ENCODE measurements at places on chromosomes 5 and 9. TPM values are rescaled to one million over a fixed set of nuclear protein-coding genes. Genes with fewer than 3 reads are reported as not detected.
A peak's percentile ranks its signal among the peaks of the same experiment; 100 is the strongest.

RNF14 gene
- 50.1 TPM for total RNA-seq

AGXT2 gene
- not detected for total RNA-seq

LCN15 gene
- not detected for total RNA-seq

DNA sequence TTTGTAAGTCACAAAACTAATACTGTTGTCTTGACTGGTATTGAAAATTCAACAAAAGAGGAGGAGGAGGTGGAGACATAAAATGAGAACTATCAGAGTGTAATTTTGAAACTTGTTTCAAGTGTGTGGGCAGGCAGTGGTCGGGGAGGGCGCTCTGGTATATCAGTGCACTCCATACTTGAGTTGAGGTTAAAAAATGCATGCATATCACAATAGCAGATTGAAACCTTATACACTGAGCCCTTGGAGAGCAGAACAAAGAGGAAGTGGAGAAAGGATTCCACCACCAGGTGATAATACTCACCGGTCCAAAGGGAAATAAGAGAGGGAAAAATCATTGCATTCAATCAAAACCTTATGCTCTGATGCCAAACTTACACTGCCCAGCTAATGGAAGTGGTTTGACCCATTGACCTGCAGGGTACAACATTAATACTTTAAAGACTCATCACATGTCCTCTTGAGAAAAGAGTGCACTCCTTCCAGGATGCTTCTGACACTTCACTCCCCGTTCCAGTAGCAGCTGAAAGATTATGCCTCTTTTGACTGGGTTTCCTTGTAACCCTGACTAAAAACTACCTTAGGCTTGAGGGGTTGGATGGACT, 79.5 kb upstream of the FAM169A start:
- no peak for DNase-seq

DNA sequence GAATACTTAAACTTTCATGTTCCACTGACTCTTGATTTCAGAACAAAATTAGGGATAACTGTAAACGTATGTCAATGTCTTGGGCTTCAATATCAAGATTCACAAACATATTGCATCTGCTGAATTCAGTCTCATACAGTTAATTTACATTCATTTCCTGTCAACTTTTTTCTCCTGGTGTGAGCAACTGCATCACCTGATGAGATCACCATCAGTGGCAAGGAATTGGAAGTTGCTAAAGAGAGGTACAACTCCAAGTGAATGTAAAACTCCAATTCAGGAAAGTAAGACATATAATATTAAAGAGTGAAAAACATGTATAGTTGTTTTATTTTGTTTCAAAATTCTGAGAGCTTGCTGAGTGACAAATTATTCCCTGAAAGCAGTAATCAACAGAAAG, 1336.2 kb upstream of the C9orf72 start:
- no peak for DNase-seq

DNA sequence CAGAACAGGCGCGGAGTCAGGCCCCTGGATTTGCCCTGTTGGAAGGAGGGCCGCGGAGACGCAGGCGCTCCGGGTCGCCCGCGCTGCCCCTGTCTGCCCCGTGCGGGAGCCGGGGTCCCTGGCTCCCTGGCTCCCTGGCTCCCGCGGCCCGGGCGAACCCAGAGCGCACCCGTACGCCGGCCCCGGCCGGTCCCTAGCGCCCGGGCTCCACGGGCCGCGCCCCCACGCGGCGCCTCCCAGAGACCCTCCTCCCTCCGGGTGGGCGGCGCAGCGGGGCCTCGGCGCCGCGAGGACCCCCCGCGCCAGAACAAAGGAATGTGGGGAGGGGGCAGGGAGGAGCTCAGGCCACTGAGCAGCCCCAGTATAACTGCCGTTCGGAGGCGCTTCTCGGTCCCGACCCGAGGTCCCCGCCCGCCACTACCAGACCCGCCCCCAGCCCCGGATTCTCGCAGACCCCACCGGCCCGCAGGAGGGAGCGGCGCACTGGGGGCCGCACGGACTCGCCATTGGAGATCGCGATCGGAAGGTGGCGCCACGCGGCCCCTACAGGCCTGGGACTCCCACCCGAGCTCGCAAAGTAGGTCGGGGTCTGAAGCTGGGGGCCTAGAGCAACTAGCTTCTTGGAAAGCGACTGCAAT, 2.4 kb downstream of the NFIL3 start:
- DNase-seq, result peak; percentile 65

- no peak for DNase-seq
Measured at GRCh38 chr9:120099065-120099464, 480.9 kb downstream of the CDK5RAP2 start.

- DNase-seq, result no peak
Measured at GRCh38 chr5:51242456-51242855, 140.8 kb upstream of the ISL1 start.

DNA sequence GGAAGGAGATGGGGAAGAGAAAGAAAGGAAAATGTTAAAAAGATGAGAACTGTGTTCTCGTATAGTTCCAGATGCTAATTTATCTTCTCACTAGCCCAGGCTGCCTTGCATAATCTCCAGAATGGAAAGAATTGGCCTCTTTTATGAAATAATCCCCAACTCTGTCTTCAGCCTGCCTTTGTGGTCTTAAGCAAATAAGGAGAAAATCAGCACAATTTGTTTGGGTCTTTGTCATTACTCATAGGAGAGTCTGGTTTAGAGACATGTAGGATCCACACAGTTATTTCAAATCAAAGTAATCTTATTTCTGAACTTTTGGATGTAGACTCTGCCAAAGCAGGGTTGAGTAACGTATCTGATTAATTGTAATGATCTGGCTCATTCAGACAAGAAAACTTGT, 50.7 kb upstream of the CAMK4 start:
- no peak for DNase-seq

DNA sequence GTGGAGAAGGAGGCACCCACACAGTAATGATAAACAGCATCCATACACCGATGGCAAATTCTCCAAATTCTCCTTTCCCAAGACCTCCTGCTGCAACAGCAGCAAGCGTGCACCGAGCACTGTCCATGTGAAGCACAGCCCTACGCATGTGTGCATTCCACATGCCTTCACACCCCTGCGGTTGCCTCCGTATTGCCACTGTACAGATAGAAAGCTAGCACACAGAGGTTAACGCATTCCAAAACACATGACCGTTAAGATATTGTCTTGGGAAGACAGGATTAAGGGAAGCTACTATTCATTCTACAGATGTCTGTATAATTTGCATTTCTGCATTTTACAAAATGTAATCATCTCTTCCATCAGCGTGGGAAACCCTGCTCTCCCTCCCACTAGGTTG, 6.6 kb downstream of the FLT4 start:
- DNase-seq, result no peak

DNA sequence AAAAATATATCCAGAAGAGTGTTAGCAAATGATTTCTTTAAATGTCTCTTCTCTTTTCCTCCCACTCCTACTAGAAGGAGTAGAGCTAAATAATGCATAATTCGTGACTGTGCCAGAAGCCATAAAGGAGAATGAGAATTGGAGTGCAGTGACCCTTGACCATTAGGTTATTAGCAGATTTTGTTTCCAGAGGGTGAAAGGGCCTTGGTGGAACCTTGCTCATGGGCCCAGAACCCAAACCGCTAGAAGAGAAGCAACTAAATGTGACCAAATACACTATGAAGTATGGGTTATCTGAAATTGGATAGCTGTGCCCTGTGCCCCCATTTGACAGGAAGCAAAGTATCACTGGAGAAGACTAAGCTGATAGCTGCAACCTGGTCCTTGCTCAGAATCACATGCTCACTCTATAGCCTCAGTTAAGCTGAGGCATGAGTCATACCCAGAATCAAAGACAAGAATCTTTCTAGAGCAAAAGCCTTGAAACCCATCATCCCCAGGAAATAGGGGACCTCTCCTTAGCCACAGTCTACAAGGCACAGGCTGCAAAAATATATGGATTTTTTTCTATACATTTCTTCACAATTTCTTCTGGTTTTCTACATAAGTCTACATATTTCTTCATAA, 36.3 kb downstream of the CAPSL start:
- no peak for DNase-seq

GRCh38 chr5:87266914-87267573, 639 bp upstream of the RASA1 start:
- DNase-seq, result no peak

DNA sequence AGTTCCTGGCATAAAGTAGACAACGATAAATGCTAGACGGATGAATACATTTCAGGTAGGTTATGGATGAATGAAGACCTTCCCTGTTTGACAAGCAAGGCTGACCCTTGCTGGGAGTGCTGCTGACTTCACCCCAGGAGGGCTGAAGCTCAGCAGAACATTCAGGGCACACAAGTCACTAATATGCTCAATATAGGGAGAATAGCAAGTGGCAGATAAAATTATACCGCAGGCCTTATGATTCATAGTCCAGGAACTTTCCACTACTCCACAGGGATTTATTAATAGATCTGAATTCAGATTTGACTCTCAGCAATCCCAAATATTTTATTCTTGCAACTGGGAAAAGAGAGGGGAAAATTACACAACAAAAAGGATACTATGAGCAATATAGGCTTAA, 38.2 kb upstream of the GRAMD2B start:
- no peak for DNase-seq

DNA sequence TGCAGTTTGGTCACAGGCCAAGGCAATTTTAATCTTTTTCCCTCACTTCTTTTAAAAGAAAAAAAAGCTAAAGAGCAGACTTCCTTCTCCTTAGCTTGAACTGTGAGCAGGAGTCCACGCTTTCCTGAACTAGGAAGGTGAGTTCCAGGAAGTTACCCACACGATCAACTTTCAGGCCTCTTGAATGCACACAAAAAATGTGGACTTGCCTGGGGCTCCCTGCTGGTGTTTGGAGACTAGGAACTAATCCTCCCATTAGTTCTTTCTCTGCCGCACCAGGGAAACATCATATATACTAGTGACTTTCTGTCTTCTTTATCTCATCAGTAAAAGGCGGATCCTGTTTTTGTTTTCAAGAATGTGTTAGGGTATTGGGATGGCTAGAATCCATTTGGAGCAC, 240.0 kb downstream of the GOLPH3 start:
- DNase-seq, result peak; percentile 19

DNA sequence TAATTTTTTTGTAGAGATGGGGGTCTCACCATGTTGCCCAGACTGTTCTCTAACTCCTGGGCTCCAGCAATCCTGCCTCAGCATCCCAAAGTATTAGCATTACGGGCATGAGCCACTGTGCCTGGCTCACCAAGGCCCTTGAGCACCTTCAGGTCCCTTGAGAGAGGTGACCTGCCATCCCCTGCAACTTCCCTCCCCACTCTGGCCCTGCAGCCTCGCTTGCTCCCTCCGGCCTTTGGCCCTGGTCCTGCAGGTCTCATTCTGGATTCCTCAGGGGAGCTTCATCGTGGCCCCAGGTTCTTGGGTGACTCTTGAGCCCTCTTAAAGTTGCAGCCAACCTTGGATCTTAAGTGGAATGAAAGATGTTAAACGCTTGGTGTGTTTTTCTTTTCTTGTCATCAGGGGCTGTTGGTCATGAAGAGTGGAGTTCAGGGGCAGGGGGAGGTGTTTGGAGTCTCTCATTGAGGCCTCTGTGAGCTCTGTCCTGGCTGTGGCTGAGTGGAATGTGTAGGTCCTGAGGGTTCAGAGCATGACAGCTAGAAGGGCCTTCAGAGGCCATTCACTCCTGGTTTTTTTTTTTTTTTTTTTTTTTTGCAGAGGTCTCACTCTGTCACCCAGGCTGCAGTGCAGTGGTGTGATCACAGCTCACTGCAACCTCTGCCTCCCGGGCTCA, 33.0 kb downstream of the PPARGC1B start:
- DNase-seq, result no peak

- DNase-seq, result peak; percentile 41
Measured at GRCh38 chr9:37938121-37938891, 34.4 kb upstream of the SLC25A51 start.

- no peak for DNase-seq
Measured at GRCh38 chr5:82802954-82803353, 274.2 kb downstream of the TMEM167A start.

DNA sequence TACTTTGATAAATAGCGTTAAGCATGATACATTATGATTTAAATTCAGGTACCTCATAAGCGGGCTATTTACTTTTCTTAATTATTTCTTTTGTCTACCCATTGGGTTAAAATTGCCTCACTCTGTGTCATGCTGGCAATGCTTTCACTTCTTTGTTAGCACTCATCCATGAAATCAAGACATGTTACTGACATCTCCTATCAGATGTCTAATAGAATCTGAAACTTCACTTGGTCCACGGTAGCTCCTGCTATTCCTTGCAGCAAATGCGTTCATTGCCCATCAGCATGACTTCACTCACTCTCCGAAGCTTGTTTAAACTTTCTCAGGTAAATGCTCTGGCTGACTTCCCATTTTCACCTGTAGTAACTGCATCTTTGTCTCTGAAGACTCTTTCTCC, 193.5 kb upstream of the EDIL3 start:
- DNase-seq, result no peak

- DNase-seq, result no peak
Measured at GRCh38 chr9:470552-471194, 256.0 kb downstream of the DOCK8 start.

DNA sequence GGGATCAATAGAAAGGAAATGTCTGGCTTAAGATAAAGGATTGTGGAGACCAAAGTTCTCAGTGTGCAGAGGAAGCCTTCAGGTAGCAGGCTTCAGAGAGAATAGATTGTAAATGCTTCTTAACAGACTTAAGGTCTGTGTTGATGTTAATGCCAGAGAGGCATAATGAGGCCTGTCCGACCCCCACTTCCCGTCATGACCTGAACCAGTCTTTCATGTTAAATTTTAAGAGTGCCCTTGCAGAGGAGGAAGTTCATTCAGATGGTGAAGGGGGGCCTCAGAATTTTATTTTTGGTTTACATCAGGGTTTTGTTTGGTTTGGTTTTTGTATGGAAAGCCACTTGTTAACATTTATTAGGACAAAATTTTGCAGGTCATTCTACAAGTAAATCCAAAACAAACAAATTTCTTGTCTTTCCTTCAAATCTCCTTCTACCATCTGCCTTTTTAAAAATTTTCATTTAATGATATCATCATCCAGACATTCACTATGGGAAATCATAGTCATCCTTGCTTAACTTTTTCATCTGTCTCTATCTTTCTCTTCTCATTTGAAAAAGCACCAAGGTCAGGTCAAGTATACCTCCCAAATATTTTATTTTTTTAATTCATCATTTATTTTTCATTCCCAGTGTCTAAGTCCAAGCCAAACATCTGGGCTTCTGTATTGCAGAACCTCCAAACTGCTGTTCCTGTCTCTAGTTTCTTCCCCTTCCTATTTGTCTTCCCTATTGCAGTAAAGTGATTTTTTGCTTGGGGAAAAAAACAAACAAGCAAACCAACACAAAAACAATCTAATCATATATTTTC, 6.9 kb upstream of the ABCA1 start:
- no peak for DNase-seq

DNA sequence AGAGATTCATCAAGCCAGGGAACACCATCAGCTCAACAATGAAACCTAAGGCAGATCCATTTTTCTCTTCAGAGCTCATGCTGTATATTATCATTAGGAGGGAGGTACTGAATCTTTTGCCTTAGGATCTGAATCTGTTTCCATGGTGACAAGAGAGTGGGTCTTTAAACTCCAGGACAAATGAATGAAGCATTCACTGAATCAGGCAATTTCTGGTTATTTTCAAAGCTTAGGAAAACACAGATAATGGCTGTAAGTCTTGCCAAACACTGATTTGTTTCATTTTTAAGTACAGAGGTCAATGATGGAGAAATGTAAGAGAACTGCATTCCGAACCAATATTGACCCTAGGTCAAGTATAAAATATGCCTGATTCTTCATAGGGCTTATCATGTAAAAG, 84.9 kb downstream of the GNA14 start:
- no peak for DNase-seq

- no peak for DNase-seq
Measured at GRCh38 chr5:136814619-136815378, 449.5 kb upstream of the TRPC7 start.
